ENCODE measurements at places on chromosomes 12 and 14.

DNA sequence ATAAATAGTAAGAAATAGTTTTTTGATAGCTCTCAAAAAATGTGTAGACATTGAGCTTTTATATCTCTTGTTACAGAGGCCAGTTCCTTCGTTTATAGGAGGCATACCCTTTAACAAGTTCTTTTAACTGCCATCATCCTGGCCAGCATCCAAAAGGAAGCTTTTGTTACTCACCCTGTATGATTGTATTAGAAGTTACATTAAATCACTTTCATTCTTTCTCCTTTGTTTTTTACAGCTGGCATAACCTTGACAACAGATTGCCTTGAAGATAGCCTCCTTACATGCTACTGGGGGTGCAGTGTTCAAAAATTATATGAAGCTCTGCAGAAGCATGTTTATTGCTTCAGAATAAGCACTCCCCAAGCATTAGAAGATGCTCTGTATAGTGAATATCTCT, 20.1 kb downstream of the CGRRF1 start:
- no peak for DNase-seq

GRCh38 chr12:115790526-115790925, 487.0 kb downstream of the MED13L start:
- DNase-seq = no peak

DNA sequence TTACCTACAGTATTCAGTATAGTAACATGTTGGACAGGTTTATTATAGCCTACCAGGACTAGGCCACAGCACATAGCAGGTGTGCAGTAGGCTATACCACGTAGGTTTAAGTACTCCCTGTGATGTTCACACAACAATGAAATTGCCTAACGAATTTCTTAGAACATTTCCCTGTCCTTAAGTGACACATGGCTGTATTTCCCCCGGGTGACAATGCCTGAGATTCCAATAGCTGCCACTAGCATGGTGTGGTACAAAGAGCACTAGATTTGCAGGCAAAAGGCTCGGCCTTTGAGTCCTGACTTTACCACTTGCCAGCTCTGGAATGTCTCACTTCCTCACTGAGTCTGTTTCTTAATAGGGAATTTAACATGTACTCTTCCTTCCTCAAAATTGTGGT, 19.7 kb downstream of the PTPN21 start:
- DNase-seq = no peak

DNA sequence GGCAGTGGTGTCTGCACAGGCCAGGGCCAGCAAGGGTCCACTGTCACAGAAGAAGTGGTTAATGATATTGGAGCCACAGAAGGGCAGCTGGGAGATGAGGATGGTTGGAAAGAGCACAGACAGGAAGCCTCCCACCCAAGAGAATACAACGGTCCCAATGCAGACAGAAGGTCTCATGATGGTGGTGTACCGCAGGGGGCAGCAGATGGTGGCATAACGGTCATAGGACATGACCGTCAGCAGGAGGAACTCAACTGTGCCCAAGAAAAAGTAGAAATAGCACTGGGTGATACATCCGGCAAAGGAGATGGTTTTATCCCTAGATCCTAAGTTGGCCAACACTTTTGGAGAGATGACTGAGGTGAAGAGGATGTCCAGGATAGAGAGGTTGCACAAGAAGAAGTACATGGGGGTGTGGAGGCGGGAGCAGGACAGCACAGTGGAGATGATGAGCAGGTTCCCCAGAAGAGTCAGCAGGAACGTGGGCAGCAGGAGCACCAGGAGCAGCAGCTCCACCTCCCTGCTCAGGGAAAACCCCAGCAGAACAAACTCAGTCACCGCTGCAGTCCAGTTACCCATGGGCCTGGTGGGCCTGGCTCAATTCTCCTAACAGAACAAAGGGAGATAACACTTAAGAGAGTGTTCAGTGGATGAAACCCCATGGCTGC, 9.8 kb downstream of the OR6J1 start:
- DNase-seq = no peak

- DNase-seq = no peak
Measured at GRCh38 chr12:80187660-80188090, 88.3 kb downstream of the OTOGL start.

DNA sequence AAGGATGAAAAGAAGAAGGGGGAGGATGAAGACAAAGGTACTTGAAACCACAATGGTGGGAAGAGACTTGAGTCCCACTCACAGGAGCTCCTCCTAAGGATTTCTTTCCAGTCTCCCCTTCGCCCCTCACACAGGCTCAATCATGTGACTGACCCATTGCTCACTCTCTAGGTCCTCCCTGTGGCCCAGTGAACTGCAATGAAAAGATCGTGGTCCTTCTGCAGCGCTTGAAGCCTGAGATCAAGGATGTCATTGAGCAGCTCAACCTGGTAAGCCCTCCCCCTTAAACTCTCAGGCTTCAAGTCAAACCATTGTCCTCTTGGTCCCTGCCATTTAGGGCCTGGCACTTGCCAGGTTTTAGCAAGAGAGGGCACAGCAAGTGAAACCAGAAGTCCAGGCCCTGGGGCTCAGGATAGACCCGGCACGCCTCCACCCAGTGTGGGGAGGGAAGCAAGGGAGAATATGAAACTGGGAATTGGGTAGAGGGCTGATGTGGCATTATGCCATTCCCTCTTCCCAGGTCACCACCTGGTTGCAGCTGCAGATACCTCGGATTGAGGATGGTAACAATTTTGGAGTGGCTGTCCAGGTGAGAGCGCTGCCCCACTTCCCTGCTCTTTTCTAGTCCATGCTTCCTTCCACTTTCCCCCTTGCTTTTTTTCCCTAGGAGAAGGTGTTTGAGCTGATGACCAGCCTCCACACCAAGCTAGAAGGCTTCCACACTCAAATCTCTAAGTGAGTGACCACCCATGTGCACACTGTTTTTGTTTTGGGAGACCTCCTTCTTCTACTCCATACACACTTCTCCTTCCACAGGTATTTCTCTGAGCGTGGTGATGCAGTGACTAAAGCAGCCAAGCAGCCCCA, 1.8 kb downstream of the PSME1 start:
- DNase-seq = no peak
